ENCODE measurements at places on chromosomes 7 and 10.

DNA sequence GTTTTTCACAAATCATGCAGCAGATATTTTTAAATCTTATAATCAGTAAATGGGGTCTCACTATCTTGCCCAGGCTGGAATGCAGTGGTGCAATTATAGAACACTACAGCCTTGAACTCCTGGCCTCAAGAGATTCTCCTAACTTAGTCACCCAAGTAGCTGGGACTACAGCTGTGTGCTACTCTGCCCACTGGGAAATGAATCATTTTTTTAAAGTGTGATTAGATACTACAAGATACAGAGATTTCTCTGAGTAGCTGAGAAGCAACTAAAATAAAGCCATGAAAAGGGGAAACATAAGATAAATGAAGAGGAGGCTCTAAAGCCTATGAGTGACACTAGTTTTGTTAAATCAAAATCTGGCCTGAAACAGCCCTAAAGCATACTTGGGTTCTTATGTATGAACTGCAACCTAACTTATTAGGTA is 119.7 kb downstream of the JMJD1C start:
- DNase-seq = peak; percentile 3

GRCh38 chr10:33279276-33279675 is 55.2 kb downstream of the NRP1 start:
- no peak for DNase-seq

DNA sequence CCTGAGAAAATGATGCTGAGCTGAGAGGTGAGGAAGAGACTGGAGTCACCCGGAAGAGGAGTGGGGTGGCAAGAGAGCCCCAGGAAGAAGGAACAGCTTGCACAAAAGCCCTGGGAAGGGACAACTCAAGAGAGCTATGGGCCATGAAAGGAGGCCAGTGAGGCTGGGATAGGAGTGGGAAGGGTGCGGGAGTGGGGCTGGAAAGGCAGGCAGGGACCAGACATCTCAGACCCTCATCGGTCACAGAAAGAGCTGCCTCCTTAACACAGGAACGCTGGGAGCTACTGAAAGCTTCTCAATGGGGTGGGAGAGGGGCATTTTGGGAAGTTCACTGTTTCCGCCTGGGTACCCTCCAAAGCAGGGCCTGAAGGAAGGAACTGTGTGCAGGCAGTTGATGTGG is 122.0 kb upstream of the UNC5B start:
- DNase-seq = no peak

- DNase-seq = peak; percentile 26
These were observed 89.9 kb downstream of the CDH23 start for GRCh38 chr10:71486484-71487114.

DNA sequence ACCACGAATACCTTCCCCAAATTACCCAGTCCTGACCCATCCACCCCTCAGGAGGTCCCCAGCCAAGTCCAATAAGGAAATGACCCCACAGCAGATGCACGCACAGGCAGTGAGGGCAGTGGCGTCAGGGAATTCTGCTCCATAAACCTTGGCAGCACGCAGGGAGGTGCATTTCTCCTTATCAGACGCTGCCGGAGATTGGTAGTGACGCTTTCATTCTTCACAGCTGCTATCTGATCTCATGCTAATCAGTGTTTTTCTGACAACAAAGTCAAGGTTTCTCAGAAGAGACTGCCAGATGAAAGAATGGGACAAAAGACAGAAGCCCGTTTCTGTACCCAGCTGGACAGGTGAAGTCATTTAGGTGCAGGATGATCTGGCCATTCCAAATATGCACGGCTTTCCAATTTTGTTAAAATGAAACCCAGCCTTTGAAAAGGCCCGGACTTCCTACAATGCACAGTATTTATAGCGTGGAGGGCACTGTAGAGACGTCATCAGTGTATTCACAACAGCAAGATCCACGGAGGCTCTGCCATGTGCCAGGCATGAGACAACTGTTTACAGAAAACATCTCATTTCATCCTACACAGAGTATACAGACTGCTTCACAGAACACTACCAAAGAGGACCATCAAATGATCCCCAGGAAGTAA is 35.3 kb downstream of the DIP2C start:
- DNase-seq = no peak

GRCh38 chr7:114852293-114852692 is 69.6 kb upstream of the MDFIC start:
- DNase-seq = no peak

DNA sequence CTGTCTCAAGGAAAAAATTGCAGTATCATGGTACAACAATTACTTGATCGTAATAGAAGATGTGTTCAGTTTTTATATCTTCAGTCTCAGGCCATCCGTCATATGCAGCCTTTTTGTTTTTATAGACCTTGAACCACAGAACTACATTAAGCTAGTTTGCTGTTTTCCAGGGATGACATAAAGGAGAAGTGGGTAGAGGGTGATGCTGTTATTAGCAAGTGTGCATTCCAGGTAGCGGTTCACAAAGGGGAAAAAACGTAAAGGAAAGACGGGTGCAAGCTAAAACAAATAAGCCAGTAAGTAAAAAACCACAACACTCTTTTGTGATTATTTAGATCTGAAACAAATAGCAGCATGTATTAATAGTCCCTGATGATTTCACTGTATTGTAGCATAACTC is 71.7 kb downstream of the BMPR1A start:
- DNase-seq = no peak

DNA sequence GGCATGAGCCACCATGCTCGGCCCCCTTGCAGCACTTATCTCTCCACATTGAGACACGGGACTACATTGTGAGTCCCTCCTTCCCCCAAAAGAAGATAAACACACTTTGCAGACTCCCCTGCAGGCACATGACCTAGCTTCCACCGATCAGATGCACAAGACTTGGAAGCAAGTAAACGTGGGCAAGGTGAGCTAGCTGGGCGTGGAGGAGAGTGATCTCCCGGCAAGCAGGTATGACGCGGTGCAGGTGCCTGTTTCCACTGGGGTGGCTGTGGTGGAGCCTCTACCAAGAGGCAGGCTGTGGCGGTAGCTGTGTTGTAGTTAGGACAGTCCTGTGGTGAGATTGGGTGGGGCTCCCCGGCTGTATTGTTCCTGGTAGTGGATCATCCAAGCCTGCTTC is 7.7 kb upstream of the COMTD1 start:
- no peak for DNase-seq

GRCh38 chr7:15335390-15335789 is 226.4 kb downstream of the AGMO start:
- no peak for DNase-seq

DNA sequence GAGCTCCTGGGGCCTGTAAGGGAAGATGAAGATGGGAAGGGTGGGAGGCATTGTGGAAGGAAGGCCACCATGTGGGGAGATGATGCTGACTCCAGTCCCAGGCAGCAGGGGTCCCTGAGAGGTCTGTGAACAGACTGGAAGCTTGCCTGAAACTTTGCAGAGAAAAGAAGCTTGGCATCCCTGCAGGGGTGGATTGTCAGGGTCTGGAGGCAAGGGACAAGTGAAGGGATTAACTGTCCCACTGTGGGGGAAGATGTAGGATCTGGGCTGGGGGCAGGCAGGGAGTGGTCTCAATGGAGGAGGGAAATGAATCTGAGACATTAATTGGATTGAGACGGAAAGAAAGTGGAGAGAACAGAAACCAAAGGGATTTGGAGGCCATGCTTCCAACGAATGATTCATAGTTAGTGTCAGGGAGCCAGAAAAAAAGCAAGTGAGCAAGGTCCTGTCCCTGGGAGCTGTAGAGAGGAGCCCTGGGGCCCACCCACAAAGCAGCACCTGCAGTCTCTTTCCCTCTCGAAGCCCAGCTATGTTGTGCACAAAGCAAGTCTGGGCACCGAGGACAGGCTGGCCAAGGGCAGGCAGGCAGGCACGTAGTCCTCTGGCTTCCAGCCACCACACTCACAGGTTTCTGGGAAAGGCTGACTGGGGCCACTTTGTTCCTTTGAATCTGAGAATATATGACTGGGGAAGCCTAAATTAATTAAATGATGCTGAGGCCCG is 4.7 kb upstream of the SLC18A3 start:
- no peak for DNase-seq

GRCh38 chr10:12191715-12192114 is 4.0 kb downstream of the NUDT5 start:
- DNase-seq = peak; percentile 31

- peak; percentile 72 for DNase-seq
These were observed 5.7 kb downstream of the ZNF92 start for GRCh38 chr7:65379318-65379717.

DNA sequence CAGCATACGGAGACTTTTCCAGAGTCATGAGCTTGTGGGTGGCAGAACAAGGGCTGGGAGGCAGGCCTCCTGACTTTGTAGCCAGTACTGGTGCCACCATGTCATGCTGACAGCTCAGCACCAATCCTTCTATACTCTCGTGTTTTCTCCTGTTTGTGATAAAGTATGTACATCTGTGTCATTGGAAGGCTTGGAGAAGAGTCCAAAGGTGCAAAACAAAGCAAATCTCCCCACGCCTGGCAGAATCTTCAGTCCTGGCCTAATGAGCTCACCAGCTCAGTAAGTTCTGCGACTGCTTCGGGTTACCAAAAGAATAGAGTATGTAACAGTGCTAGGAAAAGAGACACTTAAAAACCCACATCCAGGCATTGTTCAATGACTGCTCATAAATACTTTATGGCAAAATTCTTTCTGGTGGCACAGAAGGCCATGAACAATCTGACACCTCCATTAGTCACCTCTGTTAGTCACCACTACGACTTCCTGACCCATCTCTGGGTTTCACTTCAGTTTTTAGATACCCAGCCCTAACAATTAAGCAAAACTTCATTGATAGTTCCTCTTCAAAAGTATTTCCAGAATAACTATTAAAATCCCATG is 24.5 kb downstream of the STEAP1 start:
- peak; percentile 41 for DNase-seq

DNA sequence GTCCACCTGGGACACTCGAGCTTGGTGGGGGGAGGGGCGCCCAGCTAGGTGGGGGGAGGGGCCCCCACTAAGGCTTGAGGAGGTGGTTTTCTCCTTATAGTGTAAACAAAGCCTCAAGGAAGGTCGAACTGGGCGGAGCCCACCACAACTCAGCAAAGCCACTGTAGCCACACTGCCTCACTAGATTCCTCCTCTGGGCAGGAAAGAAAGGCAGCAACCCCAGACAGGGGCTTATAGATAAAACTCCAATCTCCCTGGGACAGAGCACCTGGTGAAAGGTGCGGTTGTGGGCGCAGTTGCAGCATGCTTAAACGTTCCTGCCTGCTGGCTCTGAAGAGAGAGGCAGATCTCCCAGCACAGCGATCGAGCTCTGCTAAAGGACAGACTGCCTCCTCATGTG is 133.1 kb downstream of the SNX13 start:
- DNase-seq = no peak

DNA sequence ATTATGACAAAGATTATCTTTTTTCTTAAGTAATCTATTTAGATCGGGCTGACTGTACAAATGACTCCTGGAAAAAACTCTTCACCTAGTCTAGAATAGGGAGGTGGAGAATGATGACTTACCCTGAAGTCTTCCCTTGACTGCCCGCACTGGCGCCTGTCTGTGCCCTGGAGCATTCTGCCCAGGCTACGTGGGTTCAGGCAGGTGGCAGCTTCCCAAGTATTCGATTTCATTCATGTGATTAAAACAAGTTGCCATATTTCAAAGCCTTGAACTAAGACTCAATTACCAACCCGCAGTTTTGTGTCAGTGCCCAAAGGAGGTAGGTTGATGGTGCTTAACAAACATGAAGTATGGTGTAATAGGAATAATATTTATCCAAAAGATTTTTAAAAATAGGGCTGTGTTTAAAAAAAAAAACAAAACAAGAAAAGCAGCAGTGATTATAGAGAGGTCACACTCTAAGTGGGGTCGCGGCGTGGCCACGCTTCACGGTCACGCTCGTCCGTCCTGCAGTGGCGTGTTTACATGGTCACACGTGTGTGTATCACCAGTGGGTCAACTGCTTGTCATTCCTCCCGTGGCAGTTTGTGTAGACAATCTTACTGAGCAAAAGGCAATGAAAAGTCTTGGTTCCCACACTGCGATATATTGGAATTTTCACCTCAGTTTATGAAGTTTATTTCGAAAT is 10.8 kb downstream of the INSIG1 start:
- no peak for DNase-seq

GRCh38 chr7:11760372-11760771 is 71.6 kb downstream of the THSD7A start:
- no peak for DNase-seq

DNA sequence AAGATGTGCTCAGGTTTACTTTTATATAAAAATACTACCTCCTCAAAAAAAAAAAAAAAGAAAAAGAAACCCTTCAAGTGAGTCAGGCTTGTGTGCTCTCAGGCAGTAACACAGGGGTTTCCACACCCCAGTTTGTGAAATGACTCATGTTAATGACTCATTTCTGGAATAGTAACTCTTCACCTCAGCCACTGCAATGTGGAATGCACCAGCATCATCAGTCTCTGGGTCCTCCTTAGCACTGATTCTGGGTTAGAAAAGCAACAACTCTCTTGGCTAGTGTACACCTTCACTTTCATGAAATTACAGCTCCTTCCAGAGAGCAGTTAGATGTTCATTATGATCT is 110.6 kb downstream of the EMX2 start:
- DNase-seq = peak; percentile 8

DNA sequence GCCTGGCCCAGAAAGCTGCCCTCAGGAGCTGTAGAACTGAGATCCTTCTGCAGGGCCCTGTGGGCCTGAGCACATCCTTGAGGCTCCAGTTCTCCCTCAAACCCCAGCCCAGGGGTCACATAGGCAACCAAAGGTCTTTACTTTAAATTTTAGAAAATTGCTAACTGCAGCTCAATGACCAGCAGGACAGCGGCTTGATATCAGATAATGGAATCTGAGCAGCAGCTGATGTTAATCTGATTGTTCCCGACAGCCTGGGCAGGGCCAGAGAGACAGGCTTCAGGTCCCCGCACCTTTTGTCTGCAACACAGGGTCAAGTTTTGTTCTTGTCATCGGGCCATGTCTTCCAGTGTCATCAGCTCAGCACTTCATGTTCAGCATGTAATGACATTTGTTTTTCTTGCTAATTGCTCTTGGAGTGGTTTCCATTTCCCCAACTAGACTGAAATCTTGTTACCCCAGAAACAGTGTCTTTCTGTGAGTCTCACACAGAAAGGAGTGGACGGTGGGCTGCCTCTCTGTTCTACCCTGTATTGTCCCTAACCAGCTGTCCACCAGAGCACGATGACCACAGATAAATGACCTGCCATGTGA is 91.0 kb downstream of the PAXIP1 start:
- no peak for DNase-seq

DNA sequence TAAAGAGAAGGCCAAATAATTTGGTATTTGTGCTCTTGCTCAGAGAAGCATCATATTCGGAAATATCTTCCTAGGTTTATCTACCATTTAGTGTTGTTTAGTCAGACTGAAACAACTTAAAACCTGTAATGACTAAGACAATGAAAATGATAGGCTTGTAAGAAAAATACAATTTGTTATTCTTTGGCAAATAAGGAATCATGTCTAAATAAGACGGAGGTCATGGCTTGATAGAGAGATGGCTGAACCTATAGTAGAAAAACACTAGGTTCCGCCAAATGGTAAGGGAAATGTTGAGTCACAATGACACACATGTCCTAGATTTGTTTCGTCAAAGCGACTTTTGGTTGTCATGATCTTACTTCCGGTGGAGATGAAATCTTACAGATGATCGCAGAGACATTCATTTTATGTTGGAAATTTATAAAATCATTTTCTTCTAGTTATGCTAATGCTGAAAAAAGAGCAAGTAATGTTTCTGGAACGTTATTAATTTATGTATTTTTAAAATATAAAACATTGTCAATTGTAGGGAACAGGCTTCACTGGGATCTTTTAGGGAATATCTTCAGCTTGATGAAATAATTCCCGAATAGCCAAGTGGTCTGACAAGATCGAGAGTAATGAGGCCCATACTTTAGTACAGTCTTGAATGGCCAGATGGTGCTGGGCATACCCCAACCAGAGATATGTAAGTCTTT is 1.0 kb downstream of the SRGN start:
- DNase-seq = no peak

GRCh38 chr7:158237672-158238335 is 349.8 kb downstream of the PTPRN2 start:
- DNase-seq = no peak
